ENCODE measurements at places on chromosomes 1 and 21.

- no peak for DNase-seq
These were observed 184.4 kb downstream of the C1orf94 start for GRCh38 chr1:34361121-34361520.

- no peak for DNase-seq
These were observed 4.5 kb downstream of the RAB7B start for GRCh38 chr1:205998457-205999241.

DNA sequence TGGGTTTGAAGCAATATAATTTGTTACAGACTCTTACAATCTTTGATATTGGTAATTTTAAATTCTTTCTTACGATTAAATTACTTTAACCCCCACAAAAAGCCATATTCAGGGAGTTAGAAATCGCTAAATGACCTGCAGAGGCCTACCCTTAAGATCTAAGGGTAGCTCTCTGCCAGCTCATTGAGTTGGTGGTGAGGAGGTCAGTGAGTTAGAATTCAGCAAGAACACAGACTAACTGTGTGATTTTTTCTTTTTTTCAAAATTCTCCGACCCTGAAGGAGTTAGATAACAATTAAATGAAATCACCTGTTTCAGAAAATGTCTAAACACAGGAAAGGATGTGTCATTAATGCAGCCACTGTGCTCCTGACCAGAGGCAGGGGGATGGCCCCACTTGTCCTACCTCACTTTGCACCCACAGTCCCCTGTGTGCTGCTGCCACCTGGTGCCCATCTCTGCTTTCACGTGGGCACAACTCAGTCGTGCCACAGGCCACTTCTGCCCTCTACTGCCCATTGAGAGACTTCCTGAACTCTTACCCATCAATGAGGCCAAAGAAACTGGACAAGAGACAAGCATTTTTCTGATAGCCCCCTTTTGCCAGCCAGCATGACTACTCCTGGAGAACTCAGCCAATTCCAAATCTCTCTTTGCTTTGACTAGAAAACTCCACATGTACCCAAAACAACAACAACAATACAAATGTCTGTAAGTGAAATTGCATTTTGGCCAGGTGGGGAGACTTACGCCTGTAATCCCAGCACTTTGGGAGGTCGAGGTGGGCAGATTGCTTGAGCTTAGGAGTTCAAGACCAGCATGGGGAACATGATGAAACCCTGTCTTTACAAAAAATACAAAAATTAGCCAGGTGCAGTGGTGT is 8.4 kb downstream of the CFAP45 start:
- DNase-seq: peak; percentile 67

DNA sequence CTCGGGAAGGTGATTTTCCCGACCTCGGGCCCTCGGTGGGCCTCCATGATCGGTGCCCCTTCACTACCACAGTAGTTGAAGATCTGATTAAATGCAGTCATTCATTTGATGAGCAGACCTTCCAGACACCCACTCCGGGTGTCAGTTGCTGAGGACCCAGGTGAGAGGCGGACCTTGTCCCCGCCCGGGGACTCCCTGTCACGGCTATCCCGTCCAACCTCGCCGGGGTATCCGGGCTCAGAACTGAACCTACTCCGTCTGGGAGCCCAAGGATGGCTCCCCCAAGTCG is 22.6 kb downstream of the RNU1-3 start:
- no peak for DNase-seq

- DNase-seq: no peak
These were observed 99.7 kb upstream of the IRF2BP2 start for GRCh38 chr1:234709473-234710228.

DNA sequence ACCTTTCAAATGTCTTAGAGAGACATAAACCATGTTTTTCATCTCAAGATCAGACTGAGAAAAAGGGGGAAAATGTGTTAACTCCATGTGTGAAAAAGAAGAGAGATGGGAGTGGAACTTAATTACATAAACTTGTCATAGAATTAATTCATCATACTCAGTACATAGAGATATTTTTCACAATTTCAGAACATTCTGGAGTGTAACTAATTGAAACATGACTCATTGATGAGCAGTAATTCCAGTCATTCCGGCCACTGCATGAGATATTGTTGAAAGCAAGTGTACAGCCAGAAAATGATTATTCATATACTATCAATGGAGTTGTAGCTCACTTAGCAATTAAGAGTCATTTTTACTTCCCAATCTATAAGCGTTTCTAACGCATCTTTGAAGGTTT is 739.3 kb downstream of the LTN1 start:
- no peak for DNase-seq

- no peak for DNase-seq
These were observed 22.6 kb downstream of the ZBTB17 start for GRCh38 chr1:15953294-15953771.

DNA sequence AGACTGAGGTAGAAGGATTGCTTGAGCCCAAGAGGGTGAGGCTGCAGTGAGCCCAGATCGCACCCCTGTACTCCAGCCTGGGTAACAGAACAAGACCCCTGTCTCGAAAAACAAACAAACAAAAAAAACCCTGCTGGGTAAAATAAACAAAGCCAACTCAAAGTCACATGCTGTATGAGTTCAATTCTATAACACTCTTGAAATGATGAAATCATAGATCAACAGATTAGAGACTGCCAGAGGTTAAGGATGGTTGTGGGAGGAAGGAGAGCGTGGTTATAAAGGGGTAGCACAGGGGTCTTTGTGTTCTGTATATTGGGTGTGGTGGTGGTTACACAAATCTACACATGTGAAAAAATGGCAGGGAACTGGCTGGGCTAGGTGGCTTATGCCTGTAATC is 62.5 kb downstream of the TAS1R2 start:
- DNase-seq: no peak

GRCh38 chr1:225389843-225390242 is 38.0 kb downstream of the LBR start:
- no peak for DNase-seq

DNA sequence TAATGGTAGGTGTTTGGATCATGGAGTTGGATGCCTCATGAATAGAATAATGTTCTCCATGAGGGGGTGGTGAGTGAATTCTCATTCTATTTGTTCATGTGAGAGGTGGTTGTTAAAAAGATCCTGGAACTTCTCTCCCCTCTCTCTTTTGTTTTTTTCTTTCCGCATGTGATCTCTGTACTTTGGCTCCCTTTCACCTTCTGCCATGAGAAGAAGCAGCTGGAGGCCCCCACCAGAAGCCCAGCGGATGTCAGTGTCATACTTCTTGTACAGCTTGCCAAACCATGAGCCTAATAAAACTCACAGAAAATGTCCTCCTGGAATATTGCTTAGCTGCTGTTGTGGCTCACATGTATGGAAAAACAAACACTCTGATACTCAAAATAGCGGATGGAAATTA is 1212.3 kb upstream of the NCAM2 start:
- no peak for DNase-seq

GRCh38 chr1:222588135-222588534 is 1.6 kb downstream of the TAF1A start:
- DNase-seq: no peak

DNA sequence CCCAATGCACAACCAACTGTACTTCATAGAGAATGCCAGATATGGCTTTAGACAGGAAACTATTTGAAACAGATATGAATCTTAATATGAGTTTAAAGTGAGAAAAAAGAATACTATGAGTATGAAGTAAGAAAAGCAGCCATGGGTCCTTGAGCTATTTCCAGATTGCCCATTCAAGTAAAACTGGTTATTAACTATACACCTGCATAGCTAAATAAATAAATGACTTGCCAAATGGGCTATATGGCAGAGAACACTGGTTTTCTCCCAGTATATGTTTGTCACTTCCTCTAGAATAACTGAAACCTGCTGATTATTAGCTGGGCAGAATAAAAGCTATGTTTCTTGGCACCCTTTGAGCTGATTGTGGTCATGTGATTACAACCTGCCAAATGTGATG is 17.0 kb upstream of the CD1C start:
- no peak for DNase-seq

- peak; percentile 58 for DNase-seq
These were observed 9.2 kb upstream of the KCNQ4 start for GRCh38 chr1:40774266-40774998.

Data from stimulated activated CD4-positive, alpha-beta T cell treated with anti-CD3 and anti-CD28 coated beads, Interleukin-4, amount 100 ng/mL, for 48 hours (primary cell).